ENCODE measurements at places on chromosomes 6 and 20.
A peak's percentile ranks its signal among the peaks of the same experiment; 100 is the strongest.

GRCh38 chr6:140253096-140253495 is 878.6 kb upstream of the CITED2 start:
- no peak for DNase-seq

DNA sequence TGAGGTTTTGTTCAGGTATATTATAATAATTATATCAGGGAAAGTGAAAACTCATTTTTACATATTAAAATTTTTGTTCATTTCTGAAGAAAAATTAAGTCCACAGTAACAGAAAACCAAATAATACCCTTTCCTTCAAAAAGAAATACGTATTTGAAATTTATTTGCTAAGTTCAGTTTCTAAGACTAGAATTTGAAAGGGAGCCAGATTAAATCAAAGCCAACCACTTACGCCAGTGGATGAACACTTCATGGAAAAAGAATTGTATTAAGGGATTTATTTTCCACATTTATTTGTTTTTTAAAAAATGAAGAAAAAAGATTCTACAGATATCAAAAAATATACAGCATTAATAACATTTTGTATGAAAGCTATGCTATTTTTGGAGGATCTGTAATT is 654.4 kb downstream of the EYS start:
- DNase-seq, result no peak

DNA sequence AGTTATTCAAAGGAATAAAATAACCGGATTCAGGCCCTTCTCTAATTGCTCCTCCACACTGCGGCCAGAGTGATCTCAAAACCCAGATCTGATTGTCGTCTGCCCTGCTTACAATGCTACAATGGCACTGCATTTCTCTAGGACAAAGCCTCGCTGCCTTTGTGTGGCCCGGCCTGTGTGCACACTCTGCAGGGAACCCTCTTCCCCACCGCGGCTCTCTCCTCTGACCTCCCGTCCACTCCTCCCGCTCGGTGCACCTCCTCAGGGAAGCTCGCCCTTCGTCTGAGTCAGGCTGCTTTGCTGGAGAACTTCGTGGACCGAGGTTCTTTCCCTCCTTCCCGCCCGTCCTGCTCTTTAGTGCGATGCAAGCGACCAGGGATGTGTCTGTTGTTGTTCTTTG is 101.6 kb upstream of the SNX9 start:
- DNase-seq, result no peak

- no peak for DNase-seq
Measured at GRCh38 chr6:36266913-36267644, 2.8 kb upstream of the PNPLA1 start.

DNA sequence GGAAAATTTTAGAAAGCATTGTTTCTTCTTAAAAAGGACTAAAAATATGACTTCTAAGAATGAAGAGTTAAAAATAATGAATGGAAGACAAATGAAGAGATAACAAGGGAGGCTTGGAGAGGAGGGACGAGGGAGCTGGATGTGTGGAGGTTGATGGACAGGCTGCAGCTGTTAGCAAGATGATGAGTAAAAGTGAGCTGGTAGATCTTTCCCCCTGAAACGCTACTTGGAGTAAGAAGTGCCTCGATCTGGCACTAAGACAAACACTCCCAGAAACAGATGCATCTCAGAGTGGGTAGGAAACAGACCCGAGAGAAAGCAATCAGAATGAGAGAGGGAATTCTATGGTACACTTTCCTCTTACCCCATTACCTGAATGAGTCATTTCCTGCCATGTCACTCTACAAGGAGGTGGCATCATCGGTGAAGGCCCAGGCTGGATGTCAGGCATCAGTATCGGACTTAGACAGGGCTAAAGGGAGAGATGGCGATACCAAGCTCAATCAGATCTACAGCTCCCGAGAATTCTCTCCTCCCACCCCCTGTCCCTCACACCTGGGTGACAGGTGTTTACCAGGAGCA is 154.1 kb upstream of the BMP2 start:
- no peak for DNase-seq

DNA sequence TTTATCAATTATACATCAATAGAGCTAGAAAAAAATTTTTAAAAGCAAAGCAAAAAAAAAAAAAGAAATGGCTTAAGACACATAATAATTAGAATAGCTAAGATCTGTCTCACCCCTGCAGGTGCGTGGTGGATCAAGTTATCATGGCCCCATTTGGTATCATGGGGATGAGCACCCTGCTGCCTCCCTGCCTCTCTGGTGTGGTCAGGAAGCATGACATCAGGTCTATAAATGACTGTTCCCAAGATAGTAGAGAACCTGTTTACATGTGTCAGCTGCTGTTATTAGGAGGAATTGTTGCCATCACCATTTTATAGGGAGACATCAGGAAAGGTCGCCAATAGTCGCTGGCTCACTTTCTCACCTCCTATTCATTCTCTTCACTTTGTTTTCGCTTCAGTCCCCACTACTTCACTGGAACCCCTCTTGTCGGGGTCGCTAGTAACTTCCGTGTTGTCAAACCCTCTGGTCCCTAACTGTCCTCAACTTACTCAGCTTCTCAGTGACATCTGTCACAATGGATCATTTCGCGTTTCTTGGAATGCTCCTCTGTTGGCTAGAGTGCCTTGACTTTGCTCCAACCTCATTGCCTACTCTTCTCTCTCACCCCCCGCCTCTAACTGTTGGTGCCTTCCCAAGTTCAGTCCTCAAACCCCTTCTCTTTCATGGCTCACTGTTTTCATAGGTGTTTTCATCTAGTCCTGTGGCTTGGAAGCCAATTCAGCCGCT is 4.7 kb downstream of the DNTTIP1 start:
- DNase-seq, result no peak

- DNase-seq, result peak; percentile 85
Measured at GRCh38 chr6:159982731-159983506, 14.0 kb downstream of the IGF2R start.

GRCh38 chr6:2770171-2770570 is 5.0 kb downstream of the WRNIP1 start:
- DNase-seq, result no peak

- DNase-seq, result peak; percentile 23
Measured at GRCh38 chr6:105135056-105135455, 44.8 kb downstream of the POPDC3 start.

DNA sequence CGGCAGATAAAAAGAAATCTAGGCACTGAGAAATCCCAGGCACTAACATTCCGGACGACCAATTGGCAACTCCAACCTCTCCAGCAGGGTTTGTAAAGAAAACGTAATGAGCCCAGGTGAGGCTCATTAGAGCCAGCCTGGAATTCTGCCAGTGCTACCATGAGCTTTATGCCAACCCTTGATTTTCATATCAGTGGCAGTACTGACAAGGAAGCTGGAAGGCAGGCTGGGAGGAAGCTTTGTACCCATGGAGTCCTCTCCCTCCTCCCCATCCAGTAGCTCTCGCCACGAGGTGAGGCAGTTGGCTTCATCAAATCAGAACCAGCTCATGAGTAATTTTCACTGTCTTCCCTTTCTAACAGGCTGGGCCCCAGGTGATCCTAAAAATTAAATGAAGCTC is 250.2 kb downstream of the ZNF217 start:
- no peak for DNase-seq

DNA sequence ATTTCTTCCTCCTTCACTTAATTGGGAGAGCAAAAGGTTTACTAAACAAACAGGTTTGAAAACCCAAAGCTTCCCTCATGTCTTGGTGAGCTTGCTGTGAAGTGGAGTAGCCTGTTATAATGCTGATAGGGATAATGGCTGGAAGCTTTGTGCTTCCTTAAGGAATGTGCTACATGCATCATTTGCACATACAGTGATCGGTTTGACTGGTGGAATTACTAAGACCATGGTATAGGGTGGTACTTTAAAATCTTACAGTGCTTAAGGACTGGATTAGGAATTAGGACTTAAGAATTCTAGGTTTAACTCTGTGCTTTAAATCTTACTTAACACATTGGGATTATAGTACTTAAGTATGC is 75.7 kb downstream of the ARID1B start:
- no peak for DNase-seq

DNA sequence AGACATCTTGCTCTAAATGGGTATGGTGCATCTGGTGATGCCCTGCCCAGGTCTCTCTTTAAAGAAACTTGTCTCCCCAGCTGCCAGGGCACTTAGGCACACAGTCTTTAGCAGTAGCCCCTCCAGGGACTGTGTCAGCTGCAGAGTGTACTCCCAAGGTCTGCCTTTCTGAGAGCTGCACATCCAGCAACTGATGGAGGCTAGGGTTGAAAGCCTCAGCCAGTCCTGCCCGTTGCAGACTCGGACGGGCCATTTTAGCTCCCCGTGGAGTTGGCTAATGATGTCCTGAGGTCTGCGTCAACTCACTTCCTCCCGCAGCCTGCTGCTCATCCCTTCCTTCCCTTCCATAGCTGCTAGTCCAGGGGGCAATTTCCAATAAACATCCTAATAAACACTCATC is 381.8 kb downstream of the PTPRT start:
- DNase-seq, result no peak

- DNase-seq, result no peak
Measured at GRCh38 chr6:169177516-169178166, 76.0 kb downstream of the THBS2 start.

GRCh38 chr6:129623008-129623732 is 86.8 kb downstream of the ARHGAP18 start:
- peak; percentile 33 for DNase-seq

Data from cardiac fibroblast (primary cell).